ENCODE measurements at places on chromosomes 16 and 17.
A peak's percentile ranks its signal among the peaks of the same experiment; 100 is the strongest.

GRCh38 chr16:22961206-22961605 is 147.2 kb downstream of the HS3ST2 start:
- DNase-seq = no peak

GRCh38 chr17:73224663-73225305 is 31.9 kb downstream of the COG1 start:
- no peak for DNase-seq

GRCh38 chr16:26598061-26598460 is 468.7 kb upstream of the C16orf82 start:
- no peak for DNase-seq

- no peak for DNase-seq
Measured at GRCh38 chr17:32627239-32627996, 140.6 kb downstream of the CDK5R1 start.

DNA sequence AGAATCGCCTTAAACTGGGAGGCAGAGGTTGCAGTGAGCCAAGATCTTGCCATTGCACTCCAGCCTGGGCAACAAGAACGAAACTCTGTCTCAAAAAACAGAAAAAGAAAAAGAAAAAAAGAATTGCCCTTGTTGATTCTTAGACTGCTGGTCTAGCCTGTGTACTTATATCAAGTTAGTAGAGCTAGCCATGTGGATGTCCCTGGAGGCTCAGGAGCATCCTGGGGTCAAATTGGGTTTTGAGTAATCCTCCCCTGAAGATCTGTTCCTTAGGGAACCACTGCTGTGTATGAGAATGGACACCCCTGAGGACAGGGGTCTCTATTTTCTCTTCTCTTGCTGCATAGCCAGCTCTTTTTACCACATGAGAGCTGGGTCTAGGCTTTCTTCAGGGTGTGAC is 21.5 kb downstream of the SLC7A6OS start:
- no peak for DNase-seq

GRCh38 chr16:11913425-11914079 is 2.2 kb downstream of the GSPT1 start:
- no peak for DNase-seq

DNA sequence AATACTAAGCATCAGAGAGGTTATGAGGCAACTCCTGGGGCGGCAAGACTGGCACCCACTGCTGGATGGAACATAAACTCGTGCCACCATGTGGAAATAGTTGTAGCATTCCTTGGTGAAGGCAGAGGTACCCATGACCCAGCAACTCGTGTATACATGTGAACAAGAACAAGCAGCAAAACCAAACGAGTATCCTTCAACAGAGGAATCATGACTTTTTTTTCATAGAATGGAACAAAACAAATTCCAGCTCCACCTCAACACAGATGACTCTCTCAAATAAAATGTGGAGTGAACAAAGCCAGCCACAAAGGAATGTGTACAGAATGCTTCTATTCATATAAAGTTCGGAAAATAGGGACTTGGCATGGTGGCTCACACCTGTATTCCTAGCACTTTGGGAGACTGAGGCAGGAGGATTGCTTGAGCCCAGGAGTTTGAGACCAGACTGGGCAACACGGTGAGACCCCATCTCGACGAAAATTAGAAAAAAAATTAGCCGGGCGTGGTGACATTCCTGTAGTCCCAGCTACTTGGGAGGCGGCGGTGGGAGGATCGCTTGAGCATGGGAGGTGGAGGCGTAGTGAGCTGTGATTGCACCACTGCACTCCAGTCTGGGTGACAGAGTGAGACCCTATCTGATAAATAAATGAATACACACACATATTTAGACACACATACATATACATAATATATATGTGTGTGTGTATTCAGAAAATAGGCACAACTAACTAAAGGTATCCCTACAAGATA is 35.3 kb downstream of the B9D1 start:
- DNase-seq = peak; percentile 62

GRCh38 chr16:19835968-19836421 is 48.7 kb downstream of the GPRC5B start:
- DNase-seq = no peak

All from suprapubic skin (tissue), 4 donors.